ENCODE measurements at places on chromosomes 2 and 18.

DNA sequence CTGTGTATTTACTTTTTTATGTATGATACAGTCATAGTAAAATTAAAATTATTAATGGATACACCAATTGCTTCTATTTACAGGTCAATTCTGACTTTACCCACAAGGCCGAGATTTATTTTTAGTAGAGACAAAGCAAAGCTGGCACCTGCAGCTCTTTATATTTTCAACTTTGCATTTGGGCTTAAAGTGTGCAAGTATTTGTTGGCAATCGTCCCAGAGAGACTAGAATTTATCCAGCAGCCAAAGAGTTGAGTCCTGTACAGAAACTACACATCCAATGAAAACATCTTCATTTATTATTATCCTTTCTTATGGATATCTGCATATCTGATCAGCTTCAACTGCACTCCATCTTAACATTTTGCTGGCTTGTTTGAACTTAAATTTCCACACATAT, 485.6 kb downstream of the SOX11 start:
- DNase-seq, result no peak

- DNase-seq, result no peak
Observed at GRCh38 chr2:177885828-177886466, 186.6 kb downstream of the PDE11A start.

- no peak for DNase-seq
Observed at GRCh38 chr2:118834901-118835745, 12.3 kb downstream of the EN1 start.

GRCh38 chr2:219441451-219442255, 7.0 kb downstream of the SPEG start:
- DNase-seq, result no peak

DNA sequence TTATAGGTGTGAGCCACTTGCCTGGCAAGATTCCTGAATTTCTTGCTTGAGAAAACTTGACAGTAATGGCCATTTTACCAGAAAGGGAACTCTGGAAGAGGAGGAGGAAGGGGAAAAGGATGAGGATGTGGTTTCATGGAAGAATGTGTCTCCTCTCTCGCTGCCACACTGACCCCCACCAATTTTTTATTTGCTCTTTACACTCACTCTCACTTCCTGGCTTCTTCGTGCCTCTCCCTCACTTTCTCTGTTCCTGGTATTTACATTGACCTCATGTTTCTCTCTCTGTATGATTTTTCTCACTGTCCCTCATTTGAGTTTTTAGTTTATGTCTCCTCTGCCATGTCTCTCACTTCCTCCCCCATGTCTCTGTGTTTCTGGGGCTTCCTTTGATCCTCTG, 134.5 kb upstream of the CAB39 start:
- DNase-seq, result no peak

DNA sequence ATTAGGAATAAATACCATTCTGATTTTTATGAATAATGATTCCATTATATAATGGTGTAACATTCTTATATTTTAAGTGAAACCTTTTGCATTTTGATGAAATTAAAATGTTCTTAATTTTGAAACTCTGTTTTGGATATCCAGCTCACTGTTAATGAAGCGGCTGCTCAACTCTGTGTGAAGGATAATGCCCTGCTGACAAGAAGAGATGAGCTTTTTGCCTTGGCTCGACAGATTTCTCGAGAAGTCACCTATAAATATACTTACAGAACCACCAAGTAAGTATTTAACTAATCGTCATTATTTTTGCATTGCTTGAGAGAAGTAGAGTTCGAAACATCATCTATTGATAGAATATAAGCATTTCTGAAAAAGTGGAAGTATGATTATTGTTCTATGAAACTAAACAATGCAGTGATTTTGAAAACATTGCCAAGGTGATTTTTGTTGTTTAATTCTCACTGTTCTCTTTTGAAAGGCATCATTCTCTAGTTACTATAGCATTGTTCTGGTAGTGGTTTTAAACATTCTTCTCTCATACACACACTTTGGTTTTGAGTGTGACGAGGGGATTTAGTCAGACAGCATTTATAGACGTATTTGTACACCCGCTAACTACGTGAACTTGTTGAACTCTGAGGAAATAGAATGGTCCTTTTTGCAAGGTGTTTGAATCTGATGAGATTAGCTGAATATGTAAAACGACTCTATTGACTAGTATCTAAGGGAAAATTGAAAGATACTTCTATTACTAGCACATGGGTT, 21.5 kb downstream of the NAB1 start:
- DNase-seq, result no peak
